Central memory CD8-positive, alpha-beta T cell (primary cell): ENCODE measurements at places on chromosomes 12 and 14.
A peak's percentile ranks its signal among the peaks of the same experiment; 100 is the strongest.

- H3K36me3 ChIP-seq: no peaks in the 10 kb centered on the region
- DNase-seq: no peak
- H3K27me3 ChIP-seq: no peaks in the 10 kb centered on the region
- H3K4me1 ChIP-seq: no peaks in the 10 kb centered on the region
- no peak overlapping the region for H3K27ac ChIP-seq
Observed at GRCh38 chr14:94089479-94089878, 8.4 kb downstream of the IFI27L1 start.

GRCh38 chr12:180445-180844 is 33.5 kb downstream of the SLC6A12 start:
- peaks cover 8% of the 10 kb centered on the region for H3K4me1 ChIP-seq
- peaks cover 40% of the 10 kb centered on the region for H3K27me3 ChIP-seq
- no peak for DNase-seq
- H3K27ac ChIP-seq: no peak overlapping the region
- peaks cover 2% of the 10 kb centered on the region for H3K36me3 ChIP-seq
- no peak overlapping the region for H3K4me3 ChIP-seq

DNA sequence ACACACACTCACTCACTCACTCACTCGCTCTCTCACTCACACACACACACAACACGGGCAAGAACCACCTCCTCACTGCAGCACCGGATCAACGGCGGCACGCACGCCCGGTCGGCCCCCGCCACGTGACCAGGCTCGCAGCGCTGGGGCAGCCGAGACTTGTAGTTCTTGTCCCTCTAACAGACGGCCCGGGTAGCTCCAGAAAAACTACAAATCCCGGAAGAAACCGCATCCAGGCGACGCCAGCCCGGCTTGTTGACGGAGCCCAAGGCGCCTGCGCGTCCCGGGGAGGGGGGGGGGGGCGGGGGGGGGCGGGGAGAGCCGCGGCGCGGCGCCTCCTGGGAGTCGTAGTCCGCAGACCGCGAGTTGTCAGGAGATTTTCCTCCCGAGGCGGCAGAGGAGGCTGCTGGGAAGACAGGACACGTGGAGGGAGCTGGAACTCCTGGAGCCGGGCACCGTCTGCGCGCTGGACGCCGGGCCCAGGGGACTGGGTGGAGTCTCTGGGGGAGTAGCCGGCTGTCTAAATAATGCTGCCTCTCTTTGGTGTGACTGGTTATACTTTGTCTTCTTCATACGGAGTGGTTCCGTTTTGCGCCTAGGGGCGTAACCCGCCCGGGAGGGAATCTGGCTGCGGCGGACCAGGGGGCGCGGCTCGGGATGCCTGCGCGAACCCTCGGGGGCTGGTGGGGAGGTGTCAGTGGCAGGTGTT is at the start of gene MAX:
TSS of gene MAX (minus strand) at position 77 of the 709 bp plus-strand sequence. CDS start 178 bp downstream, outside the sequence.
- H3K36me3 ChIP-seq: peaks cover 14% of the 10 kb centered on the region
- DNase-seq: peak; percentile 91
- H3K4me1 ChIP-seq: peaks cover 29% of the 10 kb centered on the region

- H3K27me3 ChIP-seq: no peaks in the 10 kb centered on the region
- H3K4me1 ChIP-seq: peaks cover 54% of the 10 kb centered on the region
- peak overlapping the region; percentile 81 for H3K27ac ChIP-seq
Observed at GRCh38 chr14:73771848-73772638, 57.9 kb upstream of the PNMA1 start.

- peaks cover 18% of the 10 kb centered on the region for H3K36me3 ChIP-seq
- no peaks in the 10 kb centered on the region for H3K4me1 ChIP-seq
Observed at GRCh38 chr14:75689012-75689411, 28.0 kb downstream of the TTLL5 start.

GRCh38 chr12:45273717-45274271 is 57.9 kb downstream of the ANO6 start:
- H3K4me1 ChIP-seq: no peaks in the 10 kb centered on the region
- no peak for DNase-seq
- no peaks in the 10 kb centered on the region for H3K27me3 ChIP-seq
- peaks cover 3% of the 10 kb centered on the region for H3K36me3 ChIP-seq
- H3K27ac ChIP-seq: no peak overlapping the region

GRCh38 chr12:13093191-13093847 is 10.1 kb downstream of the GSG1 start:
- H3K4me3 ChIP-seq: no peak overlapping the region
- peaks cover 1% of the 10 kb centered on the region for H3K36me3 ChIP-seq
- H3K4me1 ChIP-seq: peaks cover 7% of the 10 kb centered on the region
- no peak overlapping the region for H3K27ac ChIP-seq

DNA sequence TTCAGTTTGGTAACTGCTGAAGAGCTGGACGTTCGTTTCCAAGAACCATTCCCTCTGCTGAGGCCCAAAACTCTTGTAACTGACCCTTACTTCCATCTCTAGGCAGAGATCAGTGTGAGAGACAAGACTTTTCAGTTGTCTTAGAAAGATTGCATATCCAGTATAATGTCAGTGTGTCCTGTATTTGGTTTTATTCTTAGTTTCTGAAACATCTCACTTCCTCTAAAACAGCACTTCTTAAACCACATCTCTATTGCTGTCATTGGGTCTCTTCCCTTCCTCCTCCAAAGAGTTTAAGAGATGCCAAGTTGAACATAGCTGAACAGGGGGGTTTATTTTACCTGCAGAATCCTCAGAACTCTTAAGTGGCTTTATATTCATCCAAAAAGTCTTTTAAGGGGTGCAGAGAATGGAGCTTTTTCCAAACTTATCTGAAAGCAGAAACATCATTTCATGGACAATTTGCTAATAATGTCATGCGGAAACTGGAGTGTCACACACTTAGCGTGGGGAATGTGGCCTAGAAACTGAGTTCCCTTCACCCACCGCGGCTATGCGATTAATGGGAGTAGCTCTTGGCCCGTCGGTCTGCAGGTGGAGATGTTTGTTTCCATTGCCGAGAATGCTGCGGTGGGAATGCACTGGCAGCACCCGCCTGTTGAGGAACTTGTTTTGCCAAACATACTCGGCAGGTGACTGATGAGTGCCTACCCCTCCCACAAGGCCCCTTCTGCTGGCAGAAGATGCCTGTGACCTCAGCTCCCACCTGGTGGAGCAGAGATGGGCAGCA is 148.2 kb downstream of the ADGRD1 start:
- H3K4me1 ChIP-seq: peaks cover 13% of the 10 kb centered on the region
- H3K4me3 ChIP-seq: no peak overlapping the region
- no peak for DNase-seq
- H3K36me3 ChIP-seq: no peaks in the 10 kb centered on the region
- H3K27me3 ChIP-seq: peaks cover 9% of the 10 kb centered on the region

GRCh38 chr14:97077253-97077653 is 280.1 kb downstream of the VRK1 start:
- no peaks in the 10 kb centered on the region for H3K27me3 ChIP-seq
- H3K4me1 ChIP-seq: peaks cover 15% of the 10 kb centered on the region
- H3K27ac ChIP-seq: peak overlapping the region; percentile 37
- DNase-seq: no peak
- no peaks in the 10 kb centered on the region for H3K36me3 ChIP-seq

DNA sequence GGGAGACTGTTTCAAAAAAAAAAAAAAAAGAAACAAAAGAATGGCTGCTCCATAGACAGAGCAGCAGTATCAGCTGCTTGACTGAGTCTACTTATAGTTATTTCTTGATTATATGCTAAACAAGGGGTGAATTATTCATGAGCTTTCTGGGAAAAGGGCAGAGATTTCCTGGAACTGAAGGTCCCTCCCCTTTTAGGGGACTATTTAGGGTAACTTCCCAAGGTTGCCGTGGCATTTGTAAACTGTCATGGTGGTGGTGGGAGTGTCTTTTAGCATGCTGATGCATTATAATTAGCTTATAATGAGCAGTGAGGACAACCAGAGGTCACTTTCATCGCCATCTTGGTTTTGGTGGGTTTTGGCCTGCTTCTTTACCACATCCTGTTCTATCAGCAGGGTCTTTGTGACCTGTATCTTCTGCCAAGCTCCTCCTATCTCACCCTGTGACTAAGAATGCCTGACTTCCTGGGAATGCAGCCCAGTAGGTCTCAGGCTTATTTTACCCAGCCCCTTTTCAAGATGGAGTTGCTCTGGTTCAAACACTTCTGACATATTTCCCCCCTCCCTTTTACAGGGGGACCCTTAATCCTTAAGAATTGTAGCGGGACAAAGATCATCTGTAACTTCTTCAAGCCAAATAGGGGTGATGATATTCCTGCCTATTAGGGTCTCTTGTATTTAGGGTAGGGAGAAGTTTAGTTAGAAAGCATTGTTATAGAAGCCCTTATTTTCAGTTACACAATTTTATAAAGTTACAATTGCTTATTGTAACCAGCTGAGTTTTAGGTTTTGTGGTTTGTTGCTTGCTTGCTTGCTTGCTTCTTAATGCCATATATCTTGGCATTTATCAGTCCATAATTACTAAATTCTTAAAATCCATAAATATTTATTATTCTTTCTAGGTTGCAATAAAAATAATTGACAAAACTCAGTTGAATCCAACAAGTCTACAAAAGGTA is 42.5 kb downstream of the MARK3 start:
- DNase-seq: no peak
- peaks cover 41% of the 10 kb centered on the region for H3K4me1 ChIP-seq
- peaks cover 5% of the 10 kb centered on the region for H3K36me3 ChIP-seq
- H3K27ac ChIP-seq: no peak overlapping the region

- H3K36me3 ChIP-seq: no peaks in the 10 kb centered on the region
- no peaks in the 10 kb centered on the region for H3K27me3 ChIP-seq
- no peak overlapping the region for H3K27ac ChIP-seq
- no peaks in the 10 kb centered on the region for H3K4me1 ChIP-seq
- H3K4me3 ChIP-seq: no peak overlapping the region
- DNase-seq: no peak
Observed at GRCh38 chr14:42664190-42664589, 1057.5 kb downstream of the LRFN5 start.

- H3K4me3 ChIP-seq: no peak overlapping the region
- no peak for DNase-seq
- H3K36me3 ChIP-seq: no peaks in the 10 kb centered on the region
- H3K27me3 ChIP-seq: no peaks in the 10 kb centered on the region
- no peak overlapping the region for H3K27ac ChIP-seq
Observed at GRCh38 chr14:95061317-95062093, 95.8 kb downstream of the DICER1 start.

DNA sequence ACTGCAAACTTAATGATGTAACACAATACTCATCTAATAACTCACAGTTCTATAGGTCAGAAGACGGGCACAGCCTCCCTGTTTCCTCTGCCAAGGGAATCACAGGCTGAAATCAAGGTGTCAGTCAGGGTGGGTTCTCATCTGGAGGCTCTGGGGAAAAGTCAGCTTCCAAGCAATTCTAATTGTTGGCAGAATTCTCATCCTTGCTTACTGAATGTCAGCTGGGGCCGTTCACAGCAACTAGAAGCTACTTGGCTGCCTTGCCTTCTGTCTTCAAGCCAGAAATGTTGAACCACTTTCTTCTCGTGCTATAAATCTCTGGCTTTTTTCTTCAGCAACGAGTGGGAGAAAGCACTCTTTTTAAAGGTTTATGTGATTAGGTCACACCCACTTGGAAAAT is 80.1 kb upstream of the PDZRN4 start:
- no peak for DNase-seq
- no peaks in the 10 kb centered on the region for H3K36me3 ChIP-seq
- H3K4me3 ChIP-seq: no peak overlapping the region
- no peaks in the 10 kb centered on the region for H3K4me1 ChIP-seq
- H3K27me3 ChIP-seq: no peaks in the 10 kb centered on the region
